ENCODE measurements at places on chromosomes 2 and 18. TPM values are rescaled to one million over a fixed set of nuclear protein-coding genes. Genes with fewer than 3 reads are reported as not detected.

CCDC121 gene
- total RNA-seq, result 2.5 TPM

IL18R1 gene
- 4.9 TPM for total RNA-seq

ZC3H6 gene
- total RNA-seq, result 12.0 TPM

GCKR gene
- 0.98 TPM for total RNA-seq

ANKRD62 gene
- total RNA-seq, result 1.2 TPM

FAM237A gene
- total RNA-seq, result not detected

B3GNT7 gene
- 7.1 TPM for total RNA-seq

C2orf81 gene
- 2.7 TPM for total RNA-seq

SLC14A1 gene
- total RNA-seq, result 3.4 TPM

RAB27B gene
- total RNA-seq, result 6.1 TPM

LINC00305 gene
- total RNA-seq, result not detected

CNRIP1 gene
- 43.2 TPM for total RNA-seq

FOXD4L1 gene
- total RNA-seq, result not detected

Measured in vagina (tissue), 2 donors.